ENCODE measurements at places on chromosomes 4 and X.

- no peak for DNase-seq
Measured at GRCh38 chr4:86614865-86615264, 20.8 kb downstream of the PTPN13 start.

DNA sequence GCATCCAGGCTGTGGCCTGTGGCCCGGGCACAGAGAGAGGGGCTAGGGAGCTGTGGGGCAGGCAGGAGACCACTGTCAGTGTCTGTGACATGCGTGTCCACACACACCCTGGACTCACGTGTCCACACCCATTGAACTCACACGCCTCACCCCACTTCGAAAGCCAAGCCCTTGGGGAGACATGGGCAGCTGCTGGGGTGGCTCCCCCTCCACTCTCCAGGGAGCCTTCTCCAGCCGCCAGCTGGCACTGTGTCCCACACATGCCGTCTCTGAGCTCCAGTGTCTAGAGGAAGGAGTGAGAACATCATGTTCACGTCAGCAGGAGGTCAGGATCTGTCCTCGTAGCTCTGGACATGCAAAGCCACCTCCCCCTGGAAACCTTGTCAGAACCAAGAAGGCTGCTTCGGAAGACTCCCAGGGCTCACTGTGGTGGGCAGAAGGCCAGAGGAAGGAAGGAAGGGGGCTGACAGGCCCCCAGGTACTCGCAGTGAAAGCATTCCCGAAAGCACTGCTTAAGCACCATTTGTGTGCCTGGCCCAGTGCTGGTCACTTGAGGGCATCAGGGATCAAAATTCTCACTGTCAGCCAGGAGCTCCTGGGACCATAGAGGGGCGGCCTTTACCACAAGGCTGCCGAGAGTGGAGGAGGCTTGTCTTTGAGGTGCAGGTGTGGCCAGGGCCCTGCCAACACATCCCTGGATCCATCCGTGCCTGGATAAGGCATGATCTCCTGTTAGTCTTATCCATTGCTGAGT, 61.4 kb downstream of the HTRA3 start:
- DNase-seq = no peak

GRCh38 chrX:132508834-132509233, 20.0 kb upstream of the MBNL3 start:
- no peak for DNase-seq

DNA sequence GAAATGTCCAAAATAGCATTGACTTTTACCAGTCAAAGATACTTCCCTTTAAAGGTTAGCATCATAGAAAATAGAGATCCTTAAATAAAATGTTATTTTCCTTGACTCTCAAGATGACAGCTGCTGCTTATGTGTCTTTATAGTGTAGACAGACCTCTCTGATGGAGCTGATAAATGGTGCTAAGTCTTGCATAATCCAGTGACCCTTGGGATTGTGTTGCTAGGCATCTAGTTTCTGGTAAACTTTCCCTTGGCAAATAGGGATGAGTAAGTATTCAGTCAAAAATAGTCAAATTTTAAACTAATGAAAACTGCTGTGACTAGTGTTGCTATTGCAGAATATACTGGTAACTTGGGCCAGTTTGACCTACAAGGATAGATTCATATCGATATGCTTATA, 53.6 kb downstream of the MBNL3 start:
- no peak for DNase-seq

- no peak for DNase-seq
Measured at GRCh38 chrX:53241558-53241957, 16.6 kb upstream of the KDM5C start.

DNA sequence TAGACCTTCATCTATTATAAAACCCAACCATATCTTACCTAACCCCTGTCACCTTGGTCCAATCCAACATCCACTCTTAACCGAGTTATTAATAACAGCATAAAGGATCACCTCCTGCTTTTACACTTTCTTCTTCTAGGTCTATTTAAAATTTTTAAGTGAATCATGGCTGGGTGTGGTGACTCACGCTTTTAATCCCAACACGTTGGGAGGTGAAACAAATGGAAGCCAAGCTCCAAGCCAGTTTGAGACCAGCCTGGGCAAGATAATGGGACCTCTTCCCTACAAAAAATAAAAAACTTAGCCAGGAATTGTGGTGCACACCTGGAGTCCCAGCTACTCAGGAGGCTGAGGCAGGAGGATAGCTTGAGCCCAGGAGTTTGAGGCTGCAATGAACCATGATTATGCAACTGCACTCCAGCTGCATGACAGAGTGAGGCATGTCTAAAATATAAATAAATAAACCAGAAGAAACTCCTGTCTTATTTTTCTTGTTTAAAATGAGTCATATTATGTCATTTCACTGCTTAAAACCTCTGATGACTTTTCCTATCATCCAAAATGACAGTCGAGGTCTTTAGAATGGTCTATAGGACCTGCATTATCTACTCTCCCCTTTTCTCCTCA, 188.4 kb downstream of the GASK1B start:
- no peak for DNase-seq

DNA sequence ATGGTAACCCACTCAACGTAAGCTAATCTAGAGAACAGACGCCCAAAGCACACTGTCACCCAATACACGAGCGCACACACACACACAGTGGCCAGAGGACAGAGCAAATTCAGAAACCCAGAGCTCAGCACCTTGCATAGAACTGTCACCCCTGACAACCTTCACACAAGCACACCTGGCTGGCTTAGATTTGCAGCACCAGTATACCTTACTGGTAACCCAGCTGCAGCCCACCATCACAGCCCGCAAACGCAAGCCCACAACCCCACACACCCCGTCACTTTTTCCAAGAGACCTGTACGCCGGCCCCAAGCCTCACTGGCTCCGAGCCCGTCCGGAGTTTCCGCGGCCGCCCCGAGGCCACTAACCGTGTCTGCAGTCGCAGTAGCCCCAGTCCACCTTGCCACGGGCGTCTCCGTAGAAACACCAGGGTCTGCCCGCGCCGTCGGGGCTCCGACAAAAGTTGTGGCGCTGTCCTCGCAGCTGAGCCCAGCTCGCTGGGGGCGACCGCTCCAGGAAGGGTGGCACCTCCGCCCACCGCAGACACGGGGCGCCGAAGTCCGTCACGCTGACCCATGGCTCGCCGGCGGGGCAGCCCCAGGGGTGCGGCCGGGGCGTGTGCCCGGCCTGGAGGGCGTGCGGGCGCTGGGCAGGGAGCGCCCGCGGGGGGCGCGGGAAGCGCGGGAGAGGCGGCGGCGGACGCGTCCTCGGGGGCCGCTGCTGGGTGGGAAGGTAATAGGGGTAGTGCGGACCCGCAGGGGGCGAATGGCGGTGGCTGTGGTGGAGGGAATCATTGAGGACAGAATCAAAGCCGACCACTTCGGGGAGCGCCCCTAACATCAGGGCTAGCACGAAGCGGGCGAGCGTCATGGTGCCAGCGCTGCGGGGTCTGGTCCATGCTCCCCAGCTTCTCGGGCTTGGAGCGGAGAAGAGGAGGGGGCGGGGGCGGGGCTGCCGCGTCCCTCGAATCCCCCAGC, 664 bp downstream of the PRSS12 start:
- peak; percentile 66 for DNase-seq

GRCh38 chrX:125219852-125220251, 99.8 kb upstream of the TEX13C start:
- no peak for DNase-seq

- DNase-seq = no peak
Measured at GRCh38 chr4:87961993-87962392, 13.5 kb upstream of the SPP1 start.

GRCh38 chr4:154329939-154330338, 161.7 kb downstream of the DCHS2 start:
- DNase-seq = no peak

GRCh38 chrX:2863646-2864045, 34.9 kb downstream of the GYG2 start:
- no peak for DNase-seq

- no peak for DNase-seq
Measured at GRCh38 chr4:139214039-139214534, 37.1 kb upstream of the ELF2 start.

DNA sequence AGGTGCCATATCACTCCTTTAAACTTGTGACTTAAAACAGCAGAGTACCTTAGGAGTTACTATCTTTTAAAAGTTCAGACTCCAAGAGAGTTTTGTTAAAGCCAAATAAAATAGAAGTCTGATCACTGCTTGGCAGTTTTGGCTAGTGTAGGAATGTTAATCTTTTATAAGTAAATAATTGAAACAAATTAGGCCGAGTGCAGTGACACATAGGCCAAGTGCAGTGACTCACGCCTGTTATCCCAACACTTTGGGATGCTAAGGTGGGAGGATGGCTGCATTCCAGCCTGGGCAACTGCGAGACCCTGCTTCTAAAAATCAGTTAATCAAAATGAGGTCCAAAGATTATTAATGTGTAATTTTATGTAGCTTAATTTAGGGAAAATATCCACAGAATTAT, 37.2 kb downstream of the WDR44 start:
- no peak for DNase-seq

- no peak for DNase-seq
Measured at GRCh38 chr4:76562836-76563453, 127.9 kb downstream of the SHROOM3 start.

DNA sequence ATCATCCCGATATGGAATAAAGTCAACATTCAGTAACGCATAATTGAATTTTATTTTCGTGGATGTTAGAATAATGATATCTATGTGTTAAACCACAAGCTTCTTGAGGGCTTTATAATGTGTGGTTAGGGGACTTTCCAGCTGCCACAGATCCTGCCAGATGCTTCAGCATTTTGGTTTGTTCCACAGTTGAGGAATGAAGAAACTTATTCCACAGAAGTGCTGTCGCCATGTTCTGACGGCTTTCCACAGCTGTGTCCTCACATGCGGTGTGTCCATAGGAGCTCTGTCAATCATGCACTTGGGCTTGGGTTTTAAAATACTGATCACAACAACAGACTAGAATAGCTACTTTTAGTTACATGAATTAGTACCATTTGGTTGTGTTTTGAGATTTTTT, 411.9 kb downstream of the TRIML1 start:
- no peak for DNase-seq

GRCh38 chrX:100395781-100396180, 14.3 kb downstream of the PCDH19 start:
- no peak for DNase-seq

- DNase-seq = no peak
Measured at GRCh38 chrX:21745756-21746155, 12.2 kb downstream of the SMPX start.

- no peak for DNase-seq
Measured at GRCh38 chrX:37802028-37802427, 22.2 kb downstream of the CYBB start.

- no peak for DNase-seq
Measured at GRCh38 chrX:23932046-23932445, 24.2 kb downstream of the CXorf58 start.

DNA sequence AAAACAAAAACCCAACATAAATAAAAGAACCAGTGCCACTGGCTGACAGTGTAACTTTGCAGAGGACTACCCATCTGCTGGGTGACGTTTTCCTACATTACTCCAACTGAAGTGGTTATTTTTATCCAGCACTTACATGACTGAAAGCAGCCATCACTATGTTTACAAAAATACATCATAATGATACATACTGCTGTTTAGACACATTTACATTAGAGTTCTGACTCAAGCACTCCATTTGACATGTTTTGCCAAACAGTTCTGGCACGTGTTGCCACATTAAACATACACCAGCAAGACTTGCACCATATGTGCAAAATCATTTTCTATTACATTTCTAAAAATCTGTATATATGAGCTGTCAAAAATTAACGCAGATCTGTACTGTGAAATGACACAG, 39.6 kb downstream of the BEND4 start:
- no peak for DNase-seq

DNA sequence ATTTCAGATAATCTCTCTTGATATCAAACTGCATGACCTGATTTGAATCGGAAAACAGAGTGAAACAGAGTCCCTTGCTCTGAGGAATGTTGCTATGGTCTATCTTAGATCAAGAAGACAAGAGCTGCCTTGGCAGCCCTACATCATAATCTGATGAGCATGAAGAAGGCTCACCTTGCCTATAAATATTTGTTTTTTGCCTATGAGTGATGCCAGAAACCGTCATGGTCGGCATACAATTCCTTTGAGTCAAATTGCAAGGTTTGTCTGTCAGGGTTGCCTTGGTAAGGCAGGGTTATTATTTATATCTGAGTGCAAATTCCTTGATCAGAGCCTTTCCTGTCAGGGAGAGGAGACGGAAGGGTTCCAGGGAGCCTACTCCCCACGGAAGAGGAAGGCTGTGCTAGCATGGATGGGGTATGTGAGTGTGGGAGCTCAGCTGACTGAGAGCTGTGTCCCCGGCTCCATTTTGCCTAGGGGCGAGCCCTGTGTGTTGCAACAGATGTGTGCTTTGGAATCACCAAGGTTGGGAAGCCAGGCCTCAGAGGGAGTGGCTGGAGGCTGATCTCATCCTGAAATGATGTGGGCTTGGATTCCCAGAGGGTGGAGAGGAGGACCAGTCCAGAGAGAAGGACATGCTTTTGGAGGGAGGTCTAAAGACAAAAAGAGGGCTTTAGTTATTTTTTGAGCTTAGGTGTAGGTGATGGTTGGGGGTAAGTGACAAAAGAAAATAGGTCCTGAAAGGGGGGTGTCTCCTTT, 43.6 kb downstream of the RTL9 start:
- no peak for DNase-seq

DNA sequence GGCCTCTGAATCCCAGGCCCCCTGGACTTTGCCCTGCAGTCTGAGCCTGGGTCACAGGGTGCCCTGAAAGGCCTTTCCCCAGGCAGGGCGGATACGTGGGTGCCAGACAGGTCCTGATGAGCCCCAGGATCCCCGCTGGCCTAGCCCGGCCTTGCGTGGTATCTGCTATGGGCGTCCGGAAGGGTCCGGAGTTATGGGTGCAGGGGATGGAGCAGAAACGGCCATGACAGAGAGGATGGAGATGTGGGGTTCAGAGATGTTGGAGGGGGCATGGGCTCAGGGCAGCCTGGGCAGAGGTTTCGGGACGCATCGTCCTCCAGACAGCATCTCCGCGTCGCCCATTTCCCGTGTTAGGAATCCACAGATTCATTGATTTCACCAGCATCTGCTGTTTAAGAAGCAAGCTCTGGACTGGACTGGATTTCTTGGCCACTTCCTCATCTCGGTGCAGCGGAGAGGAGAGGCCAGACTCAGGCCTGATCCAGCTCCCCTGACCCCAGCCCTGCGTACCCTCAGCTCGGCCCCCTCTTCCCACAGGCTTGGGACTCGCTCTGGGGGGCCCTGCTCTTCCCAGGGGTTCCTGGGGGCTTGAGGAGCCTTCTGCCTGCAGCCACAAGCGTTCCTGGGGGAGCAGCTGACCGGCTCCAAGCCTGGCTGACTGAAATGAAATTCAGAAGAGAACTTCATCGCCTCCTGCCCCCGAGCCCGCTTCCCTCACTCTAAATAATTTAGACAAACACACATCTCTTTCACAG, 86.9 kb upstream of the ADRA2C start:
- no peak for DNase-seq

DNA sequence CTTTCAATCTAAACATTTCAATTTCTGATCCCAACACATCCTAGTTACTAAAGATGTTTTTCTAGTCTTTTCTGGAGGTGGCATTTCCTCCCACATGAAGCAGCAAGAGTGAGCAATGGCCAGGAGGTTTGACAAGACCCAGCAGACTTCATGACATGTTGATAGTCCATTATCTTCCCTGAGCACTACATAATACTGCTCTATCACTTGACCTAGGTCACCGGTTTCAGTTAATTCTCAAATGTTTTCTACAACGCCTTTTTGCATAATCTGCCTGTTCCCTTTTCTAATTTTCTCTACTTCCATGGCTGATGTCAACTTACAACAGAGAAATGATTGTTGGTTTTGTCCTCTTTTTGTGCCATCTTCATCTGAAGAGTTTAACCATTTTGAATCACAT, 62.0 kb upstream of the GPRIN3 start:
- DNase-seq = no peak

Data from COR-L47 (cell line).